ENCODE measurements at places on chromosomes 3 and 15.
A peak's percentile ranks its signal among the peaks of the same experiment; 100 is the strongest.

DNA sequence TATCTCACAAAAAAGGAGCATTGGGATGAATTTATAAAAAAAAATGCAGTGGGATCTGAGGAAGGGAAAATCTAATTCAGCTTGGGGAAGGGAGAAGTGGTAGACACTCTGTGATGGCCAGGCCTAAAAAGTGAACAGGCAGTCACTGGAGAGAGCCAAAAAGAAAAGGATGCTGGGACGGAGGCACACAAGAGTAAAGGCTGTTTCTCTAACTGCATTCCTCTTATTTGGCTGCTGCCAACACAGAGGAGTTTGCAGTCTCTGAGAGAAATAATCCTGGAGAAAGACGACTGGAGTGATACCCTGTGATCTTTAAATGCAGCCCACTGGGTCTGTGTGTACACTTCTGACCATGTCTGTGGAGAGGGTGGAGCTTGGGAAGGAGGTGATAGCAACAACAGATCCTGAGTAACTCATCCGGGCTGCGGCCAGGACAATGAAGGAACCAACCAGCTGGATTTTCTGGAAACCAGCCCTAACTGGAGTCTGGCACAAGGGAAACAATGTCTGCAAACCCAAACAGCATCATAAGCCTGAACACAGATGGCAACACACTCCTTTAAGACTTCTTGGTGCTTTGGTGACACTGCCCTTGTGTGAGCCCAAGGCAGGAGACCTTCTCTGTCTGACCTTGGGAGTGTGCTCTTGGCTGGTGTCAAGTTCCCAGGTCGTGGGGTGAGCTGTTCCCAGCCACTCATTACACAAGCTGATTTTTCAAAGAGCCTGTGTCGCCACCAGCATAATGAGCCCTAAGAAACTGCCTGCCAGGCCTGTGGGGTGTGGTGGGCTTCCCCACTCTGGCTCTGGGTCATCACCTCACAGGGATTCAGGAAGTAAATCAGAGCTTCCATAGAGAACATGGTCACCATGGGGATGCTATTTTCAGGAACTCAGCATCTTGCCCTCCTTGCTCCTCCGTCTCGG is 8.0 kb downstream of the FYCO1 start:
- DNase-seq = peak; percentile 50

GRCh38 chr15:92848852-92849598 is 51.1 kb upstream of the CHD2 start:
- peak; percentile 80 for DNase-seq

GRCh38 chr3:185763347-185764005 is 61.4 kb downstream of the IGF2BP2 start:
- DNase-seq = no peak

DNA sequence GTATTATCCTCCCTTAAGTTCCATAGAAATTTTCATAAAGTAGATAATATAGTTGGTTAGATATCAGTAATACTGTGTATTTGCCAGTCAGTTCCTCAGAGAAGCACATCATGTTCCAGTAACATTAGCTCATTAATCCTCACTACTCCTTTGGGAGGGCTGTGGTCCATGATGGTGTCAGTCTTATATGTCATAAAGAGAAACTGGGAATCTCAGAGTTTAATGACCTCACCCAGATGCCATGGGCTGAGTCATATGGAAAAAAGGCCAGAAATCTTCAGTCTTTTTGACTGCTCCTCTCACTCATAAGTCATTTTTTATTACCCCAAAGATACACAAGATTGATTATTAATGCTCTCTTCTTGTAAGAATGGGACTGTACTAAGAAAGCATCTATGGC is 188.6 kb downstream of the CHL1 start:
- no peak for DNase-seq

DNA sequence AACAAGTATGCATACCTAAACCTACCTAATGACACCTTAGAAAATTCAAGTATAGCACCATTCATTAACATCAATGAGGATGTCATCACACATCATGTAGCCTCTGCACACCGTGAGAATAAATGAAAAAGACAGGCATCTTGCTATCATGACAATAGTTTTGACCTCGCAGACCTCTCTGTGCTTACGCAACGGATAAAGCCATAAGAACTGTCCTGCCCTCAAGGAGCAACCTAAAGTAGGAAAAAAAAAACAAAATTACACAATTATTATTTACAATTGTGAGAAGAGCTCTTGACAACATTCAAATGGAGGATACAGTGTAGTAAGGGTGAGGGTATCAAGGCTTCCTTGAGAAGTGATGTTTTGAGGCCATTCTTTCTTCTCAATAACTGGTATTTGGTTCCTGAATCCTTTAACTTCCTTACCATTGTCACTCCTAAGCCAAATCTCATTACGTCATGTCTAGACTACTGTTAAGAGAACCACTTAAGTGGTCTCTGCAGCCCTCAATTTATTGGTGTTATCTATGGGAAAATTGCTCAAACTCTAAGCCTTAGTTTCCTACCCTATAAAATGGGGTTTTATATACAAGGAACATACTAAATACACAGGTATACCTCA is 7.0 kb upstream of the SETD5 start:
- DNase-seq = no peak

- DNase-seq = no peak
Observed at GRCh38 chr3:196216681-196217211, 412 bp downstream of the SLC51A start.

GRCh38 chr3:13716540-13717221 is 163.2 kb downstream of the WNT7A start:
- DNase-seq = no peak

- DNase-seq = no peak
Observed at GRCh38 chr3:136232413-136232812, 17.7 kb upstream of the PCCB start.

DNA sequence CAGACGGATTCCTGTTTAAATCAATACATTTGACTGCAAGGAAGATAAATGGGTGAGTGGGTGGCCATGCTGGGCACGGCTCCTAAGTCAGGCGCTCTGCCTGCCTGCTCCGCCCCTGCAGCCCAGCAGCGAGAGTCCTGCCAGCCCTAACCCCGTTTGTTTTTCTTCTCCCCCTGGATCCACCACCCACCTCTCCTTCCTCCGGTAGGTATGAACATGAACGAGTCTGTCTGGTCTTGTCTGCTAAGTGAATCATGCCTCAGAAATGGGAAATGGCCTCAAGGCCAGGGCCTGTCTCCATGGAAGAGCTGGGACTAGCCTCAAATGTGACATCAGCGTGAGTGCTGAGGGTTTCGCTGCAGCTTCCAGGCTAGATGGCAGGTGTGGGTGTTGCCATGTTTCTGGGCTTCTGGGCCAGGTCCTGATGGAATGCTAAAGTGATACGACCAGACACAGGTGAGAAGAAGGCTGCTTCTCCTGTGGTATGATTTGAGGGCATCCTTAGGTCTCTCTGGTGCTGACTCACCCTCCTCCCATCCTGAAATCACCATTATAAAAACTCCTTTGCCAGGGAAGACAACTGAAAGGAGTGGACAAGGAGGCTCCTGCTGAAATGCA is 5.6 kb upstream of the FEM1B start:
- peak; percentile 87 for DNase-seq

- no peak for DNase-seq
Observed at GRCh38 chr3:14497321-14497720, 42.8 kb downstream of the GRIP2 start.

DNA sequence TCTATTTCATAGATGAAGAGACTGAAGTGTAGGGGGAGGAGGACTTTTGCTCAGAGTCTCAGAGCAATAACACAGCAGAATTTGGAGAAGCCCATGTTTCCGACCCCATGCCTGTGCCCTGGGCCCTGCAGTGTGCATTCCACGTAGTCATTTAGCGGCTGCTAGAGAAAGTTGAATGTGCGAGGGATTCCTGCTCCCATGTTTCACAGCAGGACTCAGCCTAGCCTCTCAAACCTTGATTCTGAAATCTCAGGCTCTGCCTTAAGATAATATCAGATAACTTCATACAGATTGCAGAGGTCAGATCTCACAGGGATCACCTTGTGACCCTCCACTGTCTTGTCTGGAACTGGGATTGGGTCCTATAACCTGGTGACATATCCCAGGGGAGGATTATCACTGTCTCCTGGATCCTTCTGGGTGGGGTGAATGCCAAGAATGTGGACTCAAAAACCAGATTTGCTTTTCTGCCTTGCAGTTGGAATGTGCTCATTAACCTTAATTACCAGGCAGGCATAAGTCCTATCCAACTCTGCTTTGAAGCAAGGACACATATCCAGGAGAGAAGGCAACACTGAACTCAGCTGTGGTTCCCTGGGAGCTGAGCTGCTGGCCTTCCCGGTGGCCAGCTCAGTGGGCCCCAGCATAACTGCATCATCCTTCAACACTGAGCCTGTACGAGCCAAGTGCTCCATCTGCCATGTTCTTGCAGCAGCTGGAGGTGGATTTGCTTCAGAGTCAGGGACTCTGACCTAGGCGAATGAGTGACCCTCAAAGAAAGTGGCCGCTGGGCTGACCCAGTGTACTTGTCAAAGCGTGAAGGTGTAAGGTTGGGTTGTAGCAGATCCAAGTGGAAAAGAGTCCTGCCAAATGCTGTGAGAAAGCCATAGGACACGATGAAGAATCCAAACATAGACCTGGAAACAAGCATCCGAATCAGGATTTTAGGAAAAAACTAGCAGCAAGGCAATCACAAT is 43.0 kb downstream of the CTXND1 start:
- DNase-seq = no peak

DNA sequence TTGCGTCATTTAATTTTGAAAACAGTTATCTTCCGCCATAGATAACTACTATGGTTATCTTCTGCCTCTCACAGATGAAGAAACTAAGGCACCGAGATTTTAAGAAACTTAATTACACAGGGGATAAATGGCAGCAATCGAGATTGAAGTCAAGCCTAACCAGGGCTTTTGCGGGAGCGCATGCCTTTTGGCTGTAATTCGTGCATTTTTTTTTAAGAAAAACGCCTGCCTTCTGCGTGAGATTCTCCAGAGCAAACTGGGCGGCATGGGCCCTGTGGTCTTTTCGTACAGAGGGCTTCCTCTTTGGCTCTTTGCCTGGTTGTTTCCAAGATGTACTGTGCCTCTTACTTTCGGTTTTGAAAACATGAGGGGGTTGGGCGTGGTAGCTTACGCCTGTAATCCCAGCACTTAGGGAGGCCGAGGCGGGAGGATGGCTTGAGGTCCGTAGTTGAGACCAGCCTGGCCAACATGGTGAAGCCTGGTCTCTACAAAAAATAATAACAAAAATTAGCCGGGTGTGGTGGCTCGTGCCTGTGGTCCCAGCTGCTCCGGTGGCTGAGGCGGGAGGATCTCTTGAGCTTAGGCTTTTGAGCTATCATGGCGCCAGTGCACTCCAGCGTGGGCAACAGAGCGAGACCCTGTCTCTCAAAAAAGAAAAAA is 1.2 kb downstream of the B2M start:
- DNase-seq = peak; percentile 64
